Mucosa of gallbladder (tissue), 1 donor: ENCODE measurements at places on chromosomes 7 and 10. TPM values are rescaled to one million over a fixed set of nuclear protein-coding genes. Genes with fewer than 3 reads are reported as not detected.

The IFIT1 gene
- 14.4 TPM for total RNA-seq

The ADCYAP1R1 gene
- total RNA-seq = 7.2 TPM

DNA sequence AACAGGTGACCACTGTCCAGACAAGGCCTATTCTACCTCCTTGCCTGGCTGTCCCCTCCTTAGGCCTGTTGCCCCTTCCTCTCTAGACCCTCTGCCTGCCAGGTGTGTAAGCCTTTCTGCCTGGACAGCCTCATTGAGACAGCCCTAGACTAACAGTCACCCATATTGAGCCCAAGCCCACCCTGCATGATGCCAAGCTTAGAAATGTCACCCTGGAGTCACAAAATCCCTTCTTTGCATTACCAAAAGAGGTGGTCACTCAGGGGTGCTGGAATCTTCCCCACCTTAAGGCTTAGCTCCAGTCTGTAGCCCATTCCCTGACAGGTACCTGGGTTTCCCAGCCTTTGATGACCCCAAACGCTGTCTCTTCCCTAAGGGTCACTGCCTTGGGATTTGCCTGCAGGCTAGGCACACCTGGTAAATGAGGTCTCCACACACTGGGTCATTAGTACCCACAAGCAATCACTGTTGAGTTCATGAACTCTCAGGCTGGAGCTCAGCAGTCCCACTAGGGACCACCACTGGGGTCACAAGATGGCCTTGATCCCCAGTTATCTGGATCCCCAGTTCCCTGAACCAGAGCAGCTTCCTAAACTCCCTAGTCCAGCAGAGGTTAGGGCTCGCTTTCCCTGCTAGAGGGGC is 54.9 kb upstream of the CAMK2B start:
- DNase-seq = no peak

DNA sequence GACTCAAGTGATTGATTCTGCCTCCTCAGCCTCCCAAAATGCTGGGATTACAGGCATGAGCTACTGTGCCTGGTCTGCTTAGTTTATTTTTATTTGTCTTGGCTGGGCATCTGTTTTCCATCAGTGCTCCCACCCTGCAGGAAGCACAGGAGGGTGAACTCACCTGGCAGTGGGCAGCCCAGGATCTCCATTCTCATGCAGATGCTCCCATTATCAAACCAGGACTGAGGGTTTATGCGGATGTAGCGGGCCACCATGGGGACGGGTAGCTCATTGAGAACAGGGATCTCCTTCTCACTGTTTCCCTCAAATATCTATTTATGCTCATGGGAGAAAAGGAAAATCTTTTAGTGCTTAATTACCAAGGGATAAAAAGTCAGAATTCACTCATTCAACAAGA is 93.8 kb downstream of the CPXM2 start:
- DNase-seq = no peak

DNA sequence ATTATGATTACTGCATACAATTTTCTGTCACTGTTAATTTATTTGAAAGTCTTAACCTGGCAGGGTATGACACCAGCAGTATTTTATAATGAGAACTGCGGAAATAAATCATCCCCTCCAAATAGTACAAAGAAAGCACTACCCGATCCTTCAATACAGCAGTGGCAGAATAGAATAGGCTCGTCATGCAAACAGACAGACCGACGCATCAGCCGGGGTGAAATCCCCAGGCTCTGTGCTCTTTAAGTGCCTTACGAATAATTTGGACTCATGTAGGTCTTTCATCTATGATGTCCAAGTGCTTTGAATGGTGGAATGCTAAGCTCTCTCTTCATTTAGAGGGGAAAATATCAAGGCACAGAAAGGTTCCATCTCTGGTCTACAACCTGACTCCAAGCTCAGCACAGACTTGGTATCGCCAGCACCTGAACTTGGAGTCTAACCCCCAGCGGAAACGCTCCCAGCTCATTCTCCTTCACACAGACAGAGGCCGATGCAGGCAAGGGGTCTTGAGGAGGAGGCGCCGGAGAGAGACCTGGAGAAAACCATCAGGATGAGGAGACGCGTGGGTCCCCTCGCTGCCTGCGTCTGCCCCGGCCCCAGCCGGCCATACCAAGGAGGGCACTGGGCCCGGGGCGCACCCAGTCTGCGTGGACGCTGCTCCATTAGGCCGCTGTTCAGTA is 568.1 kb upstream of the MKI67 start:
- no peak for DNase-seq

GRCh38 chr10:111703986-111704385 is 479.6 kb downstream of the GPAM start:
- no peak for DNase-seq
